Skin of body (tissue), 3 donors: ENCODE measurements at places on chromosomes 11 and 22. TPM values are rescaled to one million over a fixed set of nuclear protein-coding genes. Genes with fewer than 3 reads are reported as not detected.

DNA sequence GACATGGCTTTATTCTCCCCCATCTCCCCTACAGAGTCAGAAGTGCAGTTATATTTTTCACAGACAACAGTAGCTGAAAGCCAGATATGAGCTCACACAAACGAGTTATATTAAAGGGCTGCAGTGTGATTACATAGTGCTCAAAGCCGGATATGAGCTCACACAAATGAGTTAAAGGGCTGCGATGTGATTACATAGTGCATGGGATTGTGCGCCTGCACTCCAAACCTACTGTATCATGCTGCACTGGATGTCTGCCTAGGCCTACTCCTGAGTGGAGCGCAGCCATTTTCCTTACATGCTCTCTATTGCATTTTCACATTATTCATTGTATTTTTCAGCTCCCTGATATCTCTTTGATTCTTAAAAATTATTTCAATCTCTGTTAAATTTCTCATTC lies 414.6 kb upstream of the LARGE1 start:
- no peak for DNase-seq

- no peak for DNase-seq
Observed at GRCh38 chr11:32830796-32831195, 1.1 kb downstream of the PRRG4 start.

Gene CPT1A
- total RNA-seq: 13.6 TPM

Gene HBB
- 2,108 TPM for total RNA-seq

Gene ADM2
- total RNA-seq: 0.39 TPM

DNA sequence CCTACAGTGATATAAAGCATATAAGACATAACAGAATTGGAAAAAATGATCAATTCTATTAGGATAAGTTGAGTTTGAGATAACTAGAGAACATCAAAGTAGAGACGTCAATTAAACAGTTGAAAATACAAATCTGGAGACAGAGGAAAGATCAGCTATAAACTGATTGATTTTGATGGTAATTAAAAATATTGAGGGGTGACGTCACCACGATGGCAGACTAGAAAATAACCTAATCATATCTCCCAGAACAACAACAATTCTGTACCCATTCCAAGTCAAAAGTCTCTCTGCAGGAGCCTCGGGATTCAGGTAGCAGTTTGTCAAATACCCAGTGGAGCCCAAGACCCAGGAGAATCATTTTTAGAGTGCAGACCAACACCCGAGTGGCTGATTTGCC lies 28.9 kb downstream of the MS4A13 start:
- DNase-seq: no peak

- no peak for DNase-seq
Observed at GRCh38 chr11:93537767-93538261, 5.4 kb downstream of the SMCO4 start.

DNA sequence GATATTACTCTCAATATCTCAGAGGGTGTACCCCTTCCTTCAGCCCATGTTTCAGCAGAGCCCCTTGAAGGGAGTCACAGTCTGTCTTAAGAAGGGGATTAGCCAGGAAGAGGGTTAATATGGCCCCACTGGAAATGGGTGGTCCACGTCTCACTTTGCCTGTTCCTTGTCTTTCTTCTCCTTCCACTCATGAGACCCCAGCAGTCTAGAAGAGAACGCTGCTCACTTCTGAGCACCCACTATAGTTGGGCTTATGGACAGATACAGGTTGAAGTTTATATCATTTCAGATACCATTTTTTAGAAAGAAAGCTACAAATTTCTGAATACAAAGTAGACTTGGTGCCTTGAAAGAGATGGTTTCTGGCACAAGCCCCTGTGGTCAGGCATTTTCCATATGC lies 139.3 kb upstream of the API5 start:
- DNase-seq: no peak

Gene FRMD8
- 24.6 TPM for total RNA-seq

Gene OR4C12
- not detected for total RNA-seq

- DNase-seq: no peak
Observed at GRCh38 chr11:18243783-18244362, 4.6 kb downstream of the SAA2 start.

GRCh38 chr11:71505001-71505400 lies 22.1 kb upstream of the KRTAP5-7 start:
- no peak for DNase-seq

Gene PHLDA2
- total RNA-seq: 4.2 TPM

Gene MMP12
- total RNA-seq: 0.10 TPM

Gene LRRC56
- 0.69 TPM for total RNA-seq

Gene BTG4
- not detected for total RNA-seq

DNA sequence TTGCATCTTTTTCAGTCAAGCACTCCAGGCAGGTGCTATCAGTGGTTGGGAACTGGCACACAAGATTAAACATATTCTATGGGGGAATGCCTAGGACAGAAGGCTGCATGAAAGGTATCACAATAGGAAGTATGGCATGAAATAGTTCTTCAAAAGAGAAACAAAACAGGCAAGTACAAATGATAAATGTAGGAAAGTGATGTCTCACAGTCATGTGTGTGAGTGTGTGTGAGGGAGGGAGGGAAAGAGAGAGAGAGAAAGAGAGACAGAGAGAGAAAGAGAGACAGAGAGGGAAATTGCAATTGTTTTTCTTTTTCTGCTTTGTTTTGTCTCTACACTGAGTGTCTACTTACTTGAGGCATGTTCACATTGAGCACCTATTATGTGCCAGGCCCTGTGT lies 456.3 kb downstream of the MIAT start:
- DNase-seq: no peak

Gene KLHDC7B
- 0.30 TPM for total RNA-seq

DNA sequence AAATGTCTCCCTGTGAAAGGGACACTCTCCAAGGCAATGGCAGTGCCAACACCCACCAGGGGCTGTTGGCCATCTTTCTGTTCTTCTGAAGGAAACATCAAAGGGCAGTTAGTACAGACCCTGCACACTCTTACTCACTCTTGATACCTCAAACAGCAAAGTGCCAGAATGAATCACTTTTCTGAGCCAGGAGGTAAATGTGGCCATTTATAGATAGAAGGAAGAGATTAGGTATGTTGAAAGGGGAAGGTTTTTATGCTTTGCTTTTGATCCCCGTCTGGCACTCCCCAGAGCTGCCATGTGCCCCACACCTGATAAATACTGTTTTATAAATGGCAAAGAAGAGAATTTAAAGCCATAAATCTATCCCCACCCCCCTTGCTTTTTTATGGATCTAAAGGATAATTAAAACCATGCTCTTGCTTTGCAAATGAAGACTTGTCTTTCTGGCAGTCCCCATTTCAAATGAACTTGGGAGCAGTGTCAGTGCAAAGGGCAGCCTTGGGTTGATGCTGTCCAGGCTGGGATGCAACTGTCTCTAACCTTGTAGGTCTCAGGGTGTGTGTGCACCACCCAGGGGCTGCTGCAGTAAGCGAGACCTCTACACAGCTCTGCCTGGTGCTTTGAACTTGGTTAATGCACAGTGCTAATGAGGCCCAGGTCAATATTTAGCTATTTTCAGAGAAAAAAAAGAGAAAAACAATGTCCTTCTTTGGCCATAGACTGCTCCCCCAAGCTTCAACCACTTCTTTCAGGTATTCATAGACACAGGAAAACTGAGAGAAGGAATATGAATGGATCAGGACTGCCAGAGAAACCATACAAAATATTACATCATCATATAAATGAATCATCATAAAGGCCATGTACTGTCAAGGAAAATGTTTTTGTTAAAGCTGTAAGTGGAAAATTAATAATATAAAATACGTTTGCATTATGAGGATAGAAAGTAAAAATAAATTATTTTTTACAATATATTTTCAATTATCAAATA lies 207.5 kb downstream of the ETS1 start:
- no peak for DNase-seq

DNA sequence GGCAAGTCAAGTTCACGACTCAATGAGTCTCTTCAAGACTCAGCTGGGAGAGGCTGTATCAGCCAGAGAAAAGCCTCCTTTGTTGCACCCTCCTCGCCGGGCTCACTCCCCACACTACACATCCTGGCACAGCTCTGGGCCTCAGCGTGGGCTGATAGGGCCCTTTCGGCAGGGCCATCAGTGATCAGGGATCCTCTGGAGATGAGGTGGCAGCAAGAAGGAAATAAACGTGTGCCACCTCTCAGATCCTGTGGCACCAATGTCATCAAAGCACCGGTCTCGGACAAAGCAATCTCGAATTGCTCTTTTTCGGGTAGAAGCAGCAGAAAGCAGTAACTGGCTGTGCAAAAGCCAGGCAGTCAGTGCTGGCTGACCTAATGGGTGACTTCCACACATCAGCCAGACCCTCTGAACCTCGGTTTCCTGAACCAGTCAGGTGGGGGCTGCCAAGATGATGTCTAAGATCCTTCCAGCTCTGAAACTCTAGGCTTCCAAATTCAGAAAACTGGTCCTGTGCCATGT lies 2.1 kb downstream of the EHD1 start:
- DNase-seq: no peak

DNA sequence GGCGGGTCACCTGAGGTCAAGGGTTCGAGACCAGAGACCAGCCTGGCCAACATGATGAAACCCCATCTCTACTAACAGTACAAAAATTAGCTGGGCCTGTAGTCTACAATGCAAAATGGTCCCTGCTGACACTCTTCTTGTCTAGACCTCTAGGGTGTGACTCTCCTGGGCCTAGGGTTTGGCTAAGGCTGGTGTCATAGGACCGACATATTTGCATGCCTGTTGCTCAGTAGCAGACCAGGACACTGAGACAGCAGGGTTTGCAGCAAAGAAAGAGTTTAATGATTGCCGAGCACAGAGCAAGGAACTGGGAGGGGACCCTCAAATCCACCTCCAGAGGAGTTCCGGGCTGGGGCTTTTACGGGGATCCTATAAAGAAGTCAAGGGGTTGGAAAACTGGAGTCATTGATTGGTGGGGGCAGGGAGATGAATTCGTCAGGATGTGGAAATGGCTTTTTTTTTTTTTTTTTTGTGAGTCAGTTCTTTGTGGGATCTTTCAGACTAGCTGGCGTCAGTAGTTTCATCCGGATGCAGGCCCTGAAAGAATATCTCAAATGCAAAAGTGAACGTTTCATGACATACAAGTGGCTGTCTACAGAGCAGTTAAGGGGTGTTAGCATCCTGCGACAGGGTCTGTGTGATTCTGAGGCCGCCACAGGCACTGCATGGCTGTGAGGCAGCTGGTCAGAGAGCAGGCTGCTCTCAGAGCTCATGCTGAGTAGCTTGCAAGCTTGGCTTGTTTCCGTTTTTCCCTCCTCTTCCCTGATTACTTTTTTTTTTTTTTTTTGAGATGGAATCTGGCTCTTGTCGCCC lies 27.2 kb upstream of the A4GALT start:
- peak; percentile 6 for DNase-seq

DNA sequence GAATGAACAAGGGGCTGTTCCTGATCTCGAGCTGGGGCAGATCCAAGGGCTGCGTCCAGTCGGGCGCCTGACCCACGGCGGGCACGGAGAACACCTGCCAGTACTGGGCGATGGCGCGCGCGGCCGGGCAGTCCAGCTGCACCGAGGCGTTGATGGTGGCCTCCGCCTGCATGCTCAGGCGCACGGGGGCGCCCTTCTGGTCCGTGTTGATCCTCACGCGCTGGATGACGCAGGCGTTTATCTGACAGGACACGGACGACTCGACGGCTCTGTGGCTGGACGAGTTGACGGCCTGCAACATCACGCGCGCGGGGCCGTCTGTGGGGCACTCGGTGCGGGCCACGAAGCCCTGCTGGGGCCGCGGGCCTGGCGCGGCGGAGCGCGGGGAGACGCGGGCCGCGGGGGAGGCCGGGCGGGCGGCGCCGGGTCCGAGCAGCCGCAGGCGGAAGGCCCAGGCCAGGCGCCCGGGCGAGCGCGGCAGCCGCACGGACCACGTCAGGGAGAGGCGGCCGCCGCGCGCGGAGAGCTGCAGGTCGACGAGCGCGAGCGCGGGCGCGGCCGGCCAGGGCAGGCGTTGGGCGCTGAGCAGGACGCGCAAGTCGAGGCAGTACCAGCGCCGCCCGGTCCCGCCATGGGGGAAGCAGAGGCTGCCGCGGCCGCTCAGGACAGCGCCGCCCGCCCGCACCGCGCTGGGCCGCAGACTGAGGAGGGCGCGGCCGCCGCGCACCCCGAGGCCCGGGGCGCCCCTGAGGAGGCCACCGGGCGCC lies 511 bp downstream of the PKDREJ start:
- no peak for DNase-seq

DNA sequence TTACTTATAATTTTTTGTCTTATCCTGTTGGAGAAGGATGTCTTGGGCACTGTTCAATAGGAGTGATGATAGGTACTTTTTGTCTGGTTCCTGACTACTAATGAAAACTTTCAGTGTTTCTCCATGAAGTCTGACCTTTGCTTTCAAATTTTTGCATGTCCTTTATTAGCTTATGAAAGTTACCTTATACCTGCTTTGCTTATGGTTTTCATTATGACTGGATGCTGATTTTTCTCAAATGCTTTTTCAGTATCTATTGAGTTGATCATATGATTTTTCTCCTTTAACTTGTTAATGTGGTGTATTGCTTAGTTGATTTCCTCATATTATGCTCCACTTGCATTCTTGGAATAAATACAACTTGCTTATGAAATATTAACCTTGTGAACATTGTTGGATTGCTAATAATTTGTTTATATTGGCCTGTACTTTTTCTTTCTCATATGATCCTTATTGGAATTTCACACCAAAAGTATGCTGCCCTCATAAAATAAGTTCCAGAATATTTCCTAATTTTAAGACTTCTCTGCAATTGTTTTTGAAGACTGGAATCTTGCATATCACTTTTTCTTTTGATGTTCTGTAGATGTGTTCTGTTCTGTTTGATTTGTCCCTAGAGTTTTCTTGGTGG lies 85.0 kb upstream of the SC5D start:
- DNase-seq: no peak

- no peak for DNase-seq
Observed at GRCh38 chr11:40204228-40204627, 1255.2 kb downstream of the LRRC4C start.

DNA sequence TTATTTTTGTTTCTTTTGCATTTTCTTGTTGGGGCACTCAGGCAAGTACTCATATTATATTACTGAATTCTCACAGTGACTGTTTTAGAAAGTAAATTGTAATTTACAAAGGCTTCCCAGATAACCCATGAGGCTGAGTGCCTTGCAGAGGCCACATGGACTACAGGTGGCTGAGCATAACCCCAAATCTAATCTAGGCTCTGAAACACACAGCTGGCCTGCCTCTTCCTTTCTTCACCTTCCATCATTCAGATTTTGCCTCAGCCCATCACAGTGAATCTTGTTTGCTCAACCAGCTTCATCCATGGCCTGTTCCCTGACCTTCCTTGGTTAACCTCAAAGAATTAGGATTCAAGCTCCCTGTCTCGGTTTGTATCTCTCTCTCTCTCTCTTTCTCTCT lies 78.5 kb upstream of the PRDM11 start:
- no peak for DNase-seq

GRCh38 chr11:86218125-86219084 lies 26.1 kb upstream of the EED start:
- peak; percentile 43 for DNase-seq

- no peak for DNase-seq
Observed at GRCh38 chr11:111441443-111441842, 62.4 kb upstream of the POU2AF1 start.

GRCh38 chr11:70033711-70034070 lies 44.4 kb upstream of the ANO1 start:
- DNase-seq: no peak

GRCh38 chr22:19958083-19959042 lies 16.7 kb upstream of the TXNRD2 start:
- DNase-seq: no peak
